ENCODE measurements at places on chromosomes 16 and 17.

DNA sequence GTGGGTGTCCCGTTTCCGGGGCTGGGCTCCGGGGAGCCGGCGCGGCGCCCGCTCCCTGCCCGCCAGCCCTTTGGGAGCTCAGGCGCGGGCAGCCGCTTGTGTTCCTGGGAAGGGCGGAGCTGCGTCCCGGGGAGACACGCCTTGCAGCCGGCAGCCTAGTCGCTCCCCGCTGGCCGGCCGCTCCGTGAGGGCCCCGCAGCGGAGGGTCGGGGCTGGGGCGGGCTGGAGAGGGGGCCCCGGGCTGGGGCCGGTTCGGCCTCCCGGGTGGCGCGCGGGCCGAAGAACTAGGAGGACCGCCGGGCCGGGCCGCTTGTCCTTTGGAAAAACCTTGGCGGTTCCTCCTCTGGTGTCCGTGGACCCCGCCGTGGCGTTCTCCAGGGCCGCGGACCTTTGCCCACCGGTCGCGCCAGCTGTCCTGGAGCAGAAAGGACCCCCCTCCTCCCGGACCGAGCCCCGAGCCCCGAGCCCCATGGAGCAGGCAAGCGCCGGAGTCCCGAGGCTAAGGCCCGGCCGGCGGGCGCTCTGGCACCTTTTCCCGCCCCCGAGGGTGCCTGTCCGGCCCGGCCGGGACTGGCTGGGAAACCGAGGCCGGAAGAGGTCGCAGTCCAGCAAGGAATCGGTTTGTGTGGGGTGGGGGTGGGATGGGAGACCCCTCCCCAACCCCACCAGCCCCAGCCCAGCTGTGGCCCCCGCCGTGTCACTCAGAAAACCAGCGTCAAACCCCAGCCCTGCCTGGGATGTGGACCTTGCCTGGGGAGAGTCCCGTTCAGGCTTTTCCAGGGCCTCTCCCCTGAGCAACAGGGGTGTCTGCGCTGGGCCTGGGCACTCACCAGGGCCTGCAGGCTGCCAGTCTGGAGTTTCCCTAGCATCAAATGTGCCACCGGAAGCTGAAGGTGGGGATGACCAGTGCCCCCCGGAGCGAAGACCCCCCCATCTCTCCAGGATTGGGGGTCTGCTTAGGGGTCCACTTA, 6.8 kb upstream of the TBC1D3B start:
- no peak for DNase-seq

DNA sequence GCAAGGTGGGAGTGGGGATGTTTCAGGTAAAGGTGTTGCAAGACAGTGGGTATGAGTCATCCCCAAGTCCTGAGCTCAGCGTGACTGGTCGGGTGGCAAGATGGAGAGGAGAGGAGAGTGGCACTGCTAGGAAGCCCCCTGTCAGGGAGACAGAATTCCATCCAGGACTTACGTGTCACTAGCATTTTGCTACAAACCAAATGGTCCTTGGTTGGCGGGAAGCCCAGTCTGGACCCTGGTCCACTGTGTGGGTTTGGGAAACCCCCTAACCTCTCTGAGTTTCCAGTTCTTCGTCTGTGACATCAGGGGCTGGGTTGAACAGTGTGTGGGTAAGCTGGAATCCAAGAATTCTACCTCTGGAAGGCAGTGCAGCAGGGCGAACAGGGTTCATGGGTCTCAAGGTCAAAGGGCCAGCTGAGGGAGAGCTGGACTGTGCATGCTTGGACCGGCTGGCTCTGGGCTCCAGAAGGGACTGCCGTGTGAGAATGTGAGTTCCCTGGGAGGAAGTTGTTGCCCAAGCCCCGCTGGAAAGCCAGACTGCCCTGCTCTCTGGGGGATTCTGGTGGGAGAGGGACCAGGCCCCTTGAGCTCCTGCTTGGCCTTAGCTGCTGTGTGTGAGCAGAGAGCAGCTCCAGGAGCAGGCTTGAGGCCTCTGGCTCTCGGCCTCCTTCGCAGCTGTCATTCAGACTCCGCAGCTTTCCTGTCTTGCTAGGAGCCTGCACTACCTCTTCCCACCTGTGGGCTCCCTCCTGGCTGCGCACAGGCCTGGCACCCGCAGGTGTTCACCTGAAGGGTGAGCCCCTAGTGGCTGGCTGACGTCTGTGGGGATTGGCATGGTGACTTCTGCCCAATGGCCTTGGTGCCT, 84.6 kb downstream of the NT5M start:
- no peak for DNase-seq

DNA sequence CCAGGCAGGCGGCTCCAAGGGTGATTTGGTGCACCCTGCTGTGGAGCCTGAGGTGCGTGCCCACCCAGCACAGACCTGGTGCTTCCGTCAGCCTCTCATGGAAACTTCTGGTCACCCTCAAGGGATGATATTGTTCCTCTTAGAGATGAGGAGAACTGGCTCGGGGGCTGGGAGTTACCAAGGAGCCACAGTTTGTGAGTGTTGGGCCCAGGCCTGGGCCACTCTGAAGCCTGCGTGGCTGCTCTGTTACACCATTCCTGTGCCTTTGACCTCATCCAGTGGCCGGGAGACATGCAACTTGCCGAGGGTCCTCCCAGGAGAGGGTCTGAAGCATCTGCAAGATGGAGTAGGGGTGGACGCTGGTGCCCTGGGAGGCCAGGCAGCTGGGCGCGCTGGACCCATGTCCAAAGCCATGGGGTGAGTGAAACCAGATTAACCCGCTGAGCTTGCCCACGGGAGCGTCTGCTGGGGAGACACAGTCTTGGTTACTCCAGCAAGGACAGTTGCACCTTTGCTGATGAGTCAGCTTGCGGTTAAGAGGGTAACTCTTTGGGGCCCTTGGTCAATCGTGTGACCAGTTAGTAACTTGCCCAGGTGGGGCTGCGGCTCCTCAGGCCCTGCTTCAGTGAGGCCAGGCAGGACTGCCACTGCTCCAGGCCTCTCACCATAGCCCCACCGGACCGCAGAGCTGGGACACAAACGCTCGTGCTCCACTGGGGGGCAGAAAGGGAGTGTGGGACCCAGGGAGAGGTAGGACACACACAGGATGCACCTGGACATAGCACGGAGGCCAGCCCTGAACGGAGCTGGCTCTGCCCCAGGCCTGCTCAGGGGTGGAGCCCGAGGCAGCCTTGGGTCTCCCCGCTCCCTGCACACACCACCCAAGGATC, 7.5 kb downstream of the C16orf90 start:
- DNase-seq: no peak

DNA sequence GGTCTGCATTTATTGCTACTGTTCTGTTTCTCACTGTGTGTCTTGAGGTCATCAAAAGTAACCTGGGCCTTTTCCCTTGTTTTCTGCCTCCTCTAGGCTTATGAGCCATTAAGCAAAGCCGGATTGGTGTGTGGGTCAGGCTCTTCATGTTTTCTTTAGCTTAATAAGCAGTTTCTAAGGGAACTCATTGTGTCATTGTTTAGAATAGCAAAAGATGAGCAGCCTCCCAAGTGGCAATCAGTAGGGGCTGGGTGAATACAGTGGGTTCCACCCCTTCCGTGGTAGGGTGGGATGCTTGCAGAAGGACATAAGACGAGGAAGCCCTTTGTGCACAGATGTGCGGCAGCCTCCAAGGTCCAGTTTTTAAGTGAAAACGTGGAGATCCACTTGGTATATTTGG, 34.5 kb downstream of the ABCC1 start:
- DNase-seq: no peak

DNA sequence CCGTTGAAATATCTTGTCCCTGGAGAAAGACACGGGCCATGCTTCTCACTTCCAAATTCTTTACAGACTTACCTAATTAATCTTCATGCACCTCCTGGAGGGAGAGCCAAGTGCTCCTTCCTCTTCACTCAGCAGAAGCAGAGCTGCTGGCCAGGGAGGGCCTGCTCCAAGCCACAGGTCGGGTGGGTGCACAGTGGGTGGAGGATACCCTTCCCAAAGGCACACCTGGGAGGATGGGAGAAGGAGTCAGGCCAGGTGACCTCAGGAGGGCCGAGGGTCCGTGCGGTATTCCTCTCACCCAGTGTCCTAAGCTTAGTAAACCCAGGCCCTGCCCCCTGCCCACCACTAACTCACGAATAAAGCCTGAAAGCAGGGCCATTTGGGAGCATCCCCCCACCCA, 171.3 kb upstream of the RPL38 start:
- no peak for DNase-seq

- no peak for DNase-seq
These were observed 324.8 kb downstream of the PMP22 start for GRCh38 chr17:14940108-14940937.

- DNase-seq: no peak
These were observed 7.9 kb upstream of the TMEM88 start for GRCh38 chr17:7846765-7847661.

DNA sequence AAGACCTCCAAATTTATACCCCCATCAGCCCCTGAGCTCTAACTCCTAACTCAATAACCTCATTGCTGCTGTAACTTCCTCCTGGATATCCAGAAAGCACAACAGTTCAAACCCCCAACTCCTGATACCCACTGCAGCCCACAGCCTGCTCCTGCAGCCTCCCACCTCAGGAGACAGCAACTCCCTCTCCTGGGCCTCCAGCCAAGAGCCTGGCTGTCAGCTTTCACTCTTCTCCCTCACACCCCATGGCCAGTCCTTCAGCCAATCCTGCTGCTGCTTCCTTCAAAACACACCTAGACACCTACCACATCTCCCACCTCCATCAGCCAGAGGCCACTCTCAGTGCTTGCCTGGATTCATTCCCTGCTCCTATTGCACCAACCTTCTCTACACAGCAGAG, 5.4 kb downstream of the GINS2 start:
- no peak for DNase-seq

DNA sequence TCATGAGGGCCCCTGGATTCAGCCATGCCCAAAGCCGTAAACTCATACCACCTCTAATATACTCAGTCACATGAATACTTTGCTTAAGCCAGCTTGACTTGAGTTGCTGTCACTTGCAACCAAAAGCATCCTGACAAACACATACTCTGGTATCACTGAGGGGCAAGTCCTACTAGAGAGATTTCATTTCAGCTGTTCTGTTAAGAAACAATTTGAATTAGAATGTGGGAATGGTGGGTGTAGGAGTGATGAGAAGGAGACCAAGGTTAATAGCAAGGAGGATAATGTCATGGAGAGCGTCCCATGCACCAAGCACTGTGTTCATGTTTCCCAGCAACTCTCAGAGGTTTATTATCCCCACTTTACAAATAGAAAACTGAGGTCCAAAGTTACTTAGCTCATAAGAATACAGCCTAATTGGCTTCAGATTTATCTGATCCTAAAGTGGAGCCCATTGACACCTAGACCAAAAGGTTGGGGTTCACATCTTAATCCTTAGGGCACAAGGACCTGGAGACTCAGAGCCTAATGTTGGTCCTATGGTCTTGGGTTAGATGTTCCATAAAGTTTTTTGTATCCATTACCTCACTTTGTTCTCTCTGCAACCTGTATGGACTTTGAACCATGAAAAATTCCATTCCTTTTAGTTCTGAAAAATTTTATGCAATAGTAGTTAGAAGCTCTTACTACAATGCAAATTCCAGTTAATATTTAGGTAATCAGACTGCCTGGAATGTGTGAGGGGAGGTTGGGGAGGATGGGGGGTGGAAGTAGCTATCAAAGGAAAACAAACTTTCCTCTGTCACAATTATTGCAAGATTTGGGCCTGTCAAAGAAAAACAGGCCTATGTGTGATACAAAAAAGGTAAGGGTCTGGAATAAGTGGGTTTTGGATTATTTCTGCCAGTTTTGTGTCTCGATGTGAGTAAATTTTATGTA, 105.9 kb downstream of the IRX3 start:
- DNase-seq: no peak

- DNase-seq: no peak
These were observed 73.9 kb upstream of the SOX9 start for GRCh38 chr17:72046643-72047612.

- DNase-seq: no peak
These were observed 1470.1 kb upstream of the GOT2 start for GRCh38 chr16:60204181-60204580.

GRCh38 chr16:29315916-29316517, 90.5 kb downstream of the NPIPB11 start:
- no peak for DNase-seq

- DNase-seq: no peak
These were observed 638.0 kb downstream of the MAF start for GRCh38 chr16:78962457-78962929.

DNA sequence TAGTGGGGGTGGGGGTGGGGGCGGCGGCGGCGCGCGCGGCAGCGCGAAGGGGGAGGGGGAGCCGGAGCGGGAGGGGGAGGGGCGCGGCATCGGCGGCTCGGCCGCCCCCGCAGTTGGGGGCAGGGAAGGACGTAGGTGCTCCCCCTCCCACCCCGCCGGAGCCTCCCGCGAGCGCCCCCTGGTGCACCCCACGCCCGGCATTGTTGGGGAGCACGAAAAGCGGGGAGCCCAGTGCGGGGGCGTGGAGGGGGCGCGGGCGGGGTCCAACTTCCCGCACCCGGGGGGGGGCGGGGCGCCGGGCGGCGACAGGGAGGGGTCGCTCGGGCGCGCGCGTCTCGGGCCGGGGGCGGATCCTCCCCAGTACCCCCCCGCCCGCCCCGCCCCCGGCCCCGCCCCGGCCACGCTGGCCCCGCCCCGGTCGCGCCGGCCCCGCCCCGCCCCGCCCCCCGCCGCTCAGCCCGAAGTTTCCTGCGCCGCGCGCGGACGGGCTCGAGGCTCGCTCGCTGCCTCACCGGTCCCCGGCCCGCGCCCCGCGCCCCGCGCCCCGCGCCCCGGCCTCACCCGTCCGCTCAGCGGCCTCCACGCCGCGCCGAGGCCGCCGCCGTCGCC, at the start of gene CACNA1H:
Gene CACNA1H, plus strand, starts transcription at position 456 of the 609 bp plus-strand sequence. CDS start 632 bp downstream, outside the sequence.
- peak; percentile 46 for DNase-seq

DNA sequence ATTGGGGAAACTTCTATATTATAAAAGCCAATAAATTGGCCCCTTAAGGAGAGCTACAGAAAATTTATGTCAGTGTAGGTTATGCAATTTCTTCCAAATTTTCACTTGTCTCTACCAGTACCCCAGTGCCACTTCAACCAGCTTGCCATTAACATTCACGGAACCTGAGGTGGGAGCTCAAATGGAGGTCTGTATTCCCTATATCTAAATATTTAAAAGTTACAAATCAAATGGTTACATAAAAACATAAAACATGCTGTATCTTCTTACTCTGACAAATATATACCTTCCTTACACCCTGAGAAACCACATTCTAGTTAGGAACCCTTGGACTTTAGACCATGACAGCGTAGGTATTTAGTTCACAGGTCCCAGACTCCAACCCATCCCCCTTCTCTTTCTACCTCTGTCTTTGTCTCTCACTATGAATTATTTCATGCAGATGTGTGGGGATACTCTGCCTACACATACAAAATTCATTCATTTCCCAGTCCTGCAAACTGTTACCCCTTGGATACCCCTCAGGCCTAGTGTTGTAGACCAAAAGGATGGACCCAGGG, 127.8 kb upstream of the PMFBP1 start:
- no peak for DNase-seq

GRCh38 chr17:60318326-60318725, 73.6 kb downstream of the USP32 start:
- no peak for DNase-seq

Data from T follicular helper cell (primary cell).